Testis (tissue), 5 donors: ENCODE measurements at places on chromosomes 5 and 9. TPM values are rescaled to one million over a fixed set of nuclear protein-coding genes. Genes with fewer than 3 reads are reported as not detected.

- peak; percentile 86 for DNase-seq
- H3K4me3 ChIP-seq = peak within 1 kb of the TSS; percentile 45
These were observed at the start of gene IRX2 for GRCh38 chr5:2751592-2752021. IRX2 (minus strand) TSS chr5:2751677; CDS start chr5:2751413, 264 bp downstream.

- H3K36me3 ChIP-seq = no peaks in the 10 kb centered on the region
- DNase-seq = no peak
- H3K27me3 ChIP-seq = no peaks in the 10 kb centered on the region
- peak overlapping the region; percentile 39 for H3K4me3 ChIP-seq
- no peak overlapping the region for H3K27ac ChIP-seq
These were observed 1.1 kb upstream of the SPRY4 start for GRCh38 chr5:142325725-142326479.

DNA sequence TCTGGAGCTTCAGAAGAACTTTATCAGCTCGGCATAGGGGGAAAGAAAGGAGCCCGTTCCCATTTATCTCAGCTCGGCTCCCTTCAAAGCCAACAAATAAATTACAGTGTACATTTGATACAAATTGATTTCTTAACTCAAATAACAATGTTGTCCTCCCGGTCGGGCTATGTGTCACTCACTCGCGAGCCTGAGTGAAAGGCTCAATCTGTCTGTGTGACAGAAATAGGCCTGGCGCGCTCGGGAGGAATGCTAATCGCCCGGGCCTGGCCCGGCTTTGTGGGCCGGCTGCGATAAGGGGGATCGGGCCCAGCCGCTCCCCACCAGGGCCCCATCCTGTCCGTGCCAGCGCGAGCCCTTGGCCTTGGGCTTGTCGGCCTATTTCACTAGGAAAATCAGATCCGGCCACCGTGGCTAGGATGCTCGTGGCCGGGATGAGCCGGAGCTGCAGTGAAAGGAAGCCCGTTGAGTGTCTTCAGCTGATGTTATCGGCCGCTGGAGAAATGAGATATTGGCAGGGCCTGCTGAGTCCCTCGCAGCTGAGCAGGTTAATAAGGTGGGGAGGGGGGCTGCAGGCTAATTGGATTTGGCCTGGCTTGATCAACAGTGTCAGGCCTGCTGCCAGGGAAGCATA lies 258.7 kb downstream of the IRX1 start:
- H3K4me3 ChIP-seq = no peak overlapping the region
- H3K36me3 ChIP-seq = no peaks in the 10 kb centered on the region
- no peaks in the 10 kb centered on the region for H3K4me1 ChIP-seq

- no peaks in the 10 kb centered on the region for H3K36me3 ChIP-seq
- no peak overlapping the region for H3K4me3 ChIP-seq
- no peaks in the 10 kb centered on the region for H3K4me1 ChIP-seq
- no peak overlapping the region for H3K27ac ChIP-seq
- no peak for DNase-seq
These were observed 201.7 kb downstream of the PRELID2 start for GRCh38 chr5:145633474-145633873.

GRCh38 chr5:10106806-10107205 lies 142.9 kb downstream of the ATPSCKMT start:
- no peaks in the 10 kb centered on the region for H3K27me3 ChIP-seq
- H3K4me1 ChIP-seq = no peaks in the 10 kb centered on the region

DNA sequence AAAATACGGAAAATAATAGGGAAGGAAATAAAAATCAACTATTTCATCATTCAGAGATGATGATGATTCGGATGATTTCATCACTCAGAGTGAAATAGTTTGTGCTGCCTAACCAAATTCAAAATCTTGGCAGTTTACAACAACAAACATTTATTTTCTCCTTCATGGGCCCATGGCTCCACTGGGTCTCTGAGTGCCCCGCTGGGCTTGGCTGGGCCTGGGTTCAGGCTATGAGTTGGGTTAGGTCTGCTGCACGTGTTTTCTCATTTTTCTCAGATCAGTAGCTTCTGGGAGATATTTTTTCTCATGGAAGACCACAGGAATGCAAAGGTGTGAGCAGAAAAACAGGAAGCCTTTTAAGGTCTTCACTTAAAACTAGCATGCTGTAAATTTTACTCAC lies 24.0 kb upstream of the F2RL1 start:
- no peaks in the 10 kb centered on the region for H3K4me1 ChIP-seq
- H3K27me3 ChIP-seq = no peaks in the 10 kb centered on the region
- no peak for DNase-seq
- H3K36me3 ChIP-seq = no peaks in the 10 kb centered on the region
- no peak overlapping the region for H3K4me3 ChIP-seq
- H3K27ac ChIP-seq = no peak overlapping the region

DNA sequence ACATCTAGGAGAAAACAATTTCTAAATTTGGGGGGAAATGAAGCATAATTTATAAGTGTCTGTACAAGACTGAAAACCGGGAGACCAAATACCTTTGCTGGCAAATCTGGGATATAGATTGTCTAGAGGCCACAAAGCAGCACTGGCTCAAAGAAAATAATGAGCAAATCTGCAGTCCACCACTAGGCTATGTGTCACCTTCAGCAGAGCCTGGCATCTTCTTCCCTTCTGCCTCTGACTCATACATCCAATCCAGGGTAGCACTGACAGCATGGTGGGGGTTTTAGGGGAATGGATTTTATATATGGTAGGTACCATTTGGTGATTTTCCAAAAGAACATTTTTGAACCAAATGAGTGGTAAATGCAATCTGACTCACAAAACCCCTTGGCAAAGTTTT lies 12.8 kb downstream of the FAM81B start:
- H3K4me1 ChIP-seq = no peaks in the 10 kb centered on the region
- H3K36me3 ChIP-seq = no peaks in the 10 kb centered on the region
- no peak overlapping the region for H3K4me3 ChIP-seq
- no peak for DNase-seq
- H3K27ac ChIP-seq = no peak overlapping the region

DNA sequence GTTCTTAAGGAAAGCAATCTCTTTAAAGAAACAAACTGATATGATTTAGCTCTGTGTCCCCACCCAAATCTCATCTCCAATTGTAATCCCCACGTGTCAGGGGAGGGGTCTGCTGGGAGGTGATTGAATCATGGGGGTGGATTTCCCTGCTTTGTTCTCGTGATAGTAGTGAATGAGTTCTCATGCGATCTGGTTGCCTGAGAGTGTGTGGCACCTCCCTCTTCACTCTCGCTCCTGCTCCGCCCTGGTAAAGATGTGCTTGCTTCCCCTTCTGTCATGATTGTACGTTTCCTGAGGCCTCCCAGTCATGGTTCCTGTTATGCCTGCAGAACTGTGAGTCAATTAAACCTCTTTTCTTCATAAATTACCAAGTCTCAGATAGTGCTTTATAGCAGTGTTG lies 412.7 kb upstream of the SMC2 start:
- no peak for DNase-seq
- no peaks in the 10 kb centered on the region for H3K36me3 ChIP-seq
- no peaks in the 10 kb centered on the region for H3K27me3 ChIP-seq
- H3K27ac ChIP-seq = no peak overlapping the region
- H3K4me3 ChIP-seq = no peak overlapping the region

GRCh38 chr5:176785184-176786145 lies 24.9 kb upstream of the UNC5A start:
- H3K4me1 ChIP-seq = no peaks in the 10 kb centered on the region
- no peak overlapping the region for H3K27ac ChIP-seq
- no peak overlapping the region for H3K4me3 ChIP-seq
- DNase-seq = no peak

DNA sequence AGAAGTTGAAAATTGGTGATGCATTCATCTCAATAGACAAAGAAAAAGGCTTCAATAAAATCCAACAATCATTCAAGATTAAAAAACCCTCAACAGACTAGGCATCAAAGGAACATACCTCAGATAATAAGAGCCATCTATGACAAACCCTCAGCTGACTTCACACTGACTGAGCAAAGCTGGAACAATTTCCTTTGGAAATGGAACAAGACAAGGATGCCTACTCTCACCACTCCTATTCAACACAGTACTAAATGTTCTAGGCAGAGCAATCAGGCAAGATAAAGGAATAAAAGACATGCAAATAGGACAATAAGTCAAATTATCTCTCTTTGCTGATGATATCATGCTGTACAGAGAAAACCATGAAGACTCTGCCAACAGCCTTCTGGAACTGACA lies 1188.1 kb downstream of the DTWD2 start:
- H3K36me3 ChIP-seq = no peaks in the 10 kb centered on the region
- no peak overlapping the region for H3K4me3 ChIP-seq
- H3K27ac ChIP-seq = peak overlapping the region; percentile 38
- H3K4me1 ChIP-seq = no peaks in the 10 kb centered on the region
- no peaks in the 10 kb centered on the region for H3K27me3 ChIP-seq
- peak; percentile 39 for DNase-seq

DNA sequence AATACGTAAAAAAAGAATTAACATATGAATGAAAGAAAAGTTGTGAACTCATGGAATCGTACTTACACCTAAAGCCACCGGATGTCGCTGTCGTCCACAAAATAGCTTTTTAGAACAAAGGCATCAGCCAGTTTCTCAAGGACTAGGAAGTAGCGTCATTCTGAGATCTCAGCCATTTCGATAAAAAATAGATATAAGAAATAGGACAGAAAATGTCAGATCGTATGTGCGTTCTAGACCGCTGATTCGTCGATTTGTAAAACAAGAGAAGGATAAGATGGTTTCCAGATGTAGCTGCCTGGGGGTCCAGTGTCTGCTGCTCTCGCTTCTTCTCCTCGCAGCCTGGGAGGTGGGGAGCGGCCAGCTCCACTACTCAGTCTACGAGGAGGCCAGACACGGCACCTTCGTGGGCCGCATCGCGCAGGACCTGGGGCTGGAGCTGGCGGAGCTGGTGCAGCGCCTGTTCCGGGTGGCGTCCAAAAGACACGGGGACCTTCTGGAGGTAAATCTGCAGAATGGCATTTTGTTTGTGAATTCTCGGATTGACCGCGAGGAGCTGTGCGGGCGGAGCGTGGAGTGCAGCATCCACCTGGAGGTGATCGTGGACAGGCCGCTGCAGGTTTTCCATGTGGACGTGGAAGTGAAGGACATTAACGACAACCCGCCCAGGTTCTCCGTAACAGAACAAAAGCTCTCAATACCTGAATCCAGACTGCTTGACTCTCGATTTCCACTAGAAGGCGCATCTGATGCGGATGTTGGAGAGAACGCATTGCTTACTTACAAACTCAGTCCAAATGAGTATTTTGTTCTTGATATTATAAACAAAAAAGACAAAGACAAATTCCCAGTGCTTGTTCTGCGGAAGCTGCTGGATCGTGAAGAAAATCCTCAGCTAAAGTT lies at the start of gene PCDHA10:
TSS of gene PCDHA10 (plus strand) at position 126 of the 903 bp plus-strand sequence. CDS start at position 278, 152 bp downstream.
- peak within 1 kb of the TSS; percentile 36 for H3K4me3 ChIP-seq
- no peaks in the 10 kb centered on the region for H3K36me3 ChIP-seq
- DNase-seq = no peak
- no peaks in the 10 kb centered on the region for H3K27me3 ChIP-seq
- H3K27ac ChIP-seq = no peak within 1 kb of the TSS
- H3K4me1 ChIP-seq = no peaks in the 10 kb centered on the region

DNA sequence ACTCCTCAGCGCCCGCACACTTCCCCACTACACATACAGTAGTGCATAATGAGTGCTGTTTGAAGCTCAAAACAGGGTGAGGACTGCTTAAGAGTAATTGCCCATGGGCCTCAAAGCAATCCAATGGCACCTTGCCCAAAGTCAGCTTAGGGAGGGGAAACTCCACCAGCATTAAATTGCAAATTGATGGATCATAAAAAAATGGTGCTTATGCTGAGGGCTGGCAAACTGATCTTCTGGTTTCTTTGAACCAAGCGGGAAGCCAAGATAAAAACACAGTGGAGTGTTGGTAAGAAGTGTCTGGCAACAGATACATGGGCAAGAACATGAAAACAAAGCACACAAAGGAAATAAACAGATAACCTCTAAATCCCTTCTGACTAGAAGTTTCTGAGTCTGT lies 28.0 kb downstream of the TLE1 start:
- no peaks in the 10 kb centered on the region for H3K36me3 ChIP-seq
- no peak overlapping the region for H3K4me3 ChIP-seq
- no peak overlapping the region for H3K27ac ChIP-seq

DNA sequence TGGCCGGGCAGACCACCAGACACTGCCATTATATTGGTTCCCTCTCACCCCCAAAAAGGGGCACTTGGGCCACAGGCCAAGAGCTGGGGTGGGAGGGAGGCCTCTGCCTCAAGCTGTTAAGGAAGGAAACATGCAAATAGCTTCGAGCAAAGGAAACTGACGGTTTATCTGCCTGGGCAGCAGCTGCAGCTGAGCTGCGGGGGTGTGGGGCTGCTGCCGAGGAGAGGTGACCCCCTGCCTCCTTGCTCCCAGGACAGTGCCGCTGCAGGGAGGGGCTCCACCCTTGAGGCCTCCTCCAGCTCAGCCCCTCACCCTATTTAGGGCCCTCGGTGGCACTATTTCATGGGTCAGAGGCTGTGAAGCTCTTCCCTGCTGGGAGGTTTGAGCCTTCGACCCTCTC lies 789 bp downstream of the DOK3 start:
- no peak overlapping the region for H3K4me3 ChIP-seq
- no peak for DNase-seq
- H3K4me1 ChIP-seq = peaks cover 2% of the 10 kb centered on the region
- H3K27me3 ChIP-seq = no peaks in the 10 kb centered on the region

DNA sequence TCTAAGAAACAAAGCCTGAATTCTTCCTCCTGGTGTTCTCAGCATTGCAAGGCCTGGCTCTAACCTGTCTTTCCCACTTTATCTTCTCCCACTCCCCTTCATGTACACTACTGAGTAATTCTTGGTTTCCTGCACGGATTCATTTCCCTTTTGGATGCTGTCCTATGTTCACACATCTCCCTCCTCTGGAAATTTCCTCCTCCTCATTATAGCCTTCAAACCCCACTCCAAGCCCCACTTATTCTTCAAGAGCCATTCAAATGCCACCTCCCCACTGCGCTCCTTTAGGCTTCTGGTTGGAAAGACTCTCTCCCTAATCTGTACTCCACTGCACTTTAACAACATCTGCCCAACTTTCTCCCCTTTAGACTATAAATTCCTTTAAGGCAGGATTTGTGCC lies 28.2 kb upstream of the C5orf63 start:
- H3K4me1 ChIP-seq = no peaks in the 10 kb centered on the region
- H3K4me3 ChIP-seq = no peak overlapping the region
- H3K27ac ChIP-seq = no peak overlapping the region
- no peaks in the 10 kb centered on the region for H3K27me3 ChIP-seq

DNA sequence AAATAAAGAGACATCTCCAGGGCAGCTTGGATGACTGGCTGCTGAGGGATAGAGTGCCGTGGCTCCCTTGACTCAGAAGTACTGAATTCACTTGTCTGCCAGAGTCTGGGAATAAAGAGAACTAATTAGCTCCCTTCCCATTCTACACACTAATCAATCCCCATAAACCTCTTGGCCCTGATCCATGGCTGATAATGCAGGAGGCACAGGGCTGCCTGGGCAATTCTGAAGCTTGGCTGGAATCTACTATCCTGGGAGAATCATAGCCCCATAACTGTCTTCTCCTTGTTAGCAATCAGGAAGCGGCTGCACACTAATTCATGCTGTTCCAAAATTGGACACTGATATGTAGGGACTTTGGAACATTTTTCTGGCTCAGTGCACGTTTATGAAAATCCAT lies 197.7 kb downstream of the PTTG1 start:
- H3K4me3 ChIP-seq = no peak overlapping the region
- H3K4me1 ChIP-seq = no peaks in the 10 kb centered on the region
- no peak overlapping the region for H3K27ac ChIP-seq

- peaks cover 21% of the 10 kb centered on the region for H3K4me1 ChIP-seq
- no peaks in the 10 kb centered on the region for H3K36me3 ChIP-seq
- H3K27ac ChIP-seq = peak overlapping the region; percentile 75
- DNase-seq = no peak
These were observed 55.1 kb downstream of the PTCH1 start for GRCh38 chr9:95461448-95462248.

OR1L6 gene
- total RNA-seq = not detected

CFAP90 gene
- total RNA-seq = 33.0 TPM

CKMT2 gene
- total RNA-seq = 25.4 TPM

PRDM9 gene
- 4.4 TPM for total RNA-seq

RAD50 gene
- total RNA-seq = 41.6 TPM

FOXD4L5 gene
- total RNA-seq = 0.25 TPM

OR1Q1 gene
- total RNA-seq = not detected
